ENCODE measurements at places on chromosomes 3 and 15.

DNA sequence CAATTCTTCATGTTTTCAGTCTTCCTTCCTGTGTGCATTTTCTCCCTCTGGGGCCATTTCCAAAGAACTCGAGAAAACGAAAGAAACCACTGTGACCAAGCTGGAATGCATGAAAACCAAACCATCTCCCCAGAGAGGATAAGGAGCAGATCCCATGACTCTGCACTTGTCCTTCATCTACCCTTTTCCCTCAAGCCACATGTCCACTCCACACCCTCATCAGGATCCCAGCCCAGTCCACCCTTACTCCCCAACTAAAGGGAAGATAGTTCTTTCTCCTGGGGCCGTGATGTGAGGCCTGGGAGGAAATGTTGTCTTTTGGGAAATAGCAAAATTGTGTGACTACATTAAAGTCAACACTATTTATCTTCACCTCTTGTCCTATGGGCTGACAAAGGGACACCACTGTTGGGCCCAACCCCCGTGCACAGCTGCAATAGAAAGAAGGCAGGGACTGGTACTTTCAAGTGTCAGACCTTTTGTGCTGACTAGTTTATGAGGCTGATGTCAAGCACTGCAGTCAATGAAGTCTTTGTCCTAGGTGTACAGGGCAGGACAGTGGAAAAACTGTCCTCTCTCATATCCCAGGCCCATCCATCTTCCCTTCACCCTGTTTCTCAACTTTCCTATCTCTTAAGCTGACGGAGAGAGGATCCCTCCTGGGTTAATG lies 487.1 kb upstream of the NR2F2 start:
- DNase-seq, result no peak

DNA sequence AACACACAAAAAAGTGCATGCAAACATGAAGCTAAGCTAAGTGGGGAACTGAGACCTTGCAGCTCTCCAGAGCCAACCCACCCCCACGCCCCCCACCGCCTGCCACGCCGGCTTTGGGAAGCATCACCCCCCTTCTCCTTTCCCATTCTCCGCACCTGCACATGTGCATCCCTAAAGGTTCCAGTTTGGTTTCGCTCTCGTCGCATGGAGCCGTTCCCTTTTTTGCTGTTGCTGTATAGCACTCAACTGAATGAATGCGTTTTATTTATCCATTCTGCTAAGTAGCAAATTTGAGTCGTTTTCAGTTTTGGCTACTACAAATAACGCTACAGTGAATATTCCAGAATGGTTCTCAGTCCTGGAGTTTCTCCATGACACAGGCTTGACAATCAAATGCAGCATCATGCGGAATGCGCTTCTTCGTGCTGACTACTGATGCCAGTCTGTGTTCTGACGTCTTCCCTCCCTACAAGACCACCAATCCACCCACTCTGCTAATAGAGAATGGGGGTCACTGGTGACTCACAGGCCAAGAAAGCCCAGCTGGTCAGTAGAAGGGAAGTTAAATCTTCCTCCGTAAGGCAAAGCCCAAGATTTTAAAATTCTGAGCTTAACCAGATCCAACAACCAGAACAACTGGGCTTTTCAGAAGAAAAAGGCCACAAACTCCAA lies 115.3 kb downstream of the XXYLT1 start:
- DNase-seq, result no peak

GRCh38 chr15:40150163-40150925 lies 10.5 kb upstream of the BUB1B start:
- DNase-seq, result no peak

DNA sequence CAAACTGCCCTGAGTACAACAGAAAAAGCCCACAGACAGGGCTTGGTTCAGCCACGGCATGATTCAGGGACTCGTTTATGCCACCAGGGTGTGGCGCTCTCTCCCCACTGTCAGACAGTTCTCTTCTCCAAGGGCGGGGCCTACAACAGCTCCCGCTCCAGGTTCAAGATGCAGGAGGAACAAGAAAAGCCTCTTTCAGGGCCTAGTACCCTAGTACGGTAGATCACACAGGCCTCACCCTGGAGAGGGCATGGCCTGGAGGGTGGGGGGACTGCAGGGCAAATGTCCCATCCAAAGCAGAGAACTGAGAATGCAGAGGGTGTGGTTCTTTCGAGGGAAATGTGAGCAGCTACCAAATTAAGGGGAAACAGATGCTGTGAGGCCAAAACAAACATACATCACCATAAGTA lies 12.0 kb downstream of the MESD start:
- peak; percentile 20 for DNase-seq

DNA sequence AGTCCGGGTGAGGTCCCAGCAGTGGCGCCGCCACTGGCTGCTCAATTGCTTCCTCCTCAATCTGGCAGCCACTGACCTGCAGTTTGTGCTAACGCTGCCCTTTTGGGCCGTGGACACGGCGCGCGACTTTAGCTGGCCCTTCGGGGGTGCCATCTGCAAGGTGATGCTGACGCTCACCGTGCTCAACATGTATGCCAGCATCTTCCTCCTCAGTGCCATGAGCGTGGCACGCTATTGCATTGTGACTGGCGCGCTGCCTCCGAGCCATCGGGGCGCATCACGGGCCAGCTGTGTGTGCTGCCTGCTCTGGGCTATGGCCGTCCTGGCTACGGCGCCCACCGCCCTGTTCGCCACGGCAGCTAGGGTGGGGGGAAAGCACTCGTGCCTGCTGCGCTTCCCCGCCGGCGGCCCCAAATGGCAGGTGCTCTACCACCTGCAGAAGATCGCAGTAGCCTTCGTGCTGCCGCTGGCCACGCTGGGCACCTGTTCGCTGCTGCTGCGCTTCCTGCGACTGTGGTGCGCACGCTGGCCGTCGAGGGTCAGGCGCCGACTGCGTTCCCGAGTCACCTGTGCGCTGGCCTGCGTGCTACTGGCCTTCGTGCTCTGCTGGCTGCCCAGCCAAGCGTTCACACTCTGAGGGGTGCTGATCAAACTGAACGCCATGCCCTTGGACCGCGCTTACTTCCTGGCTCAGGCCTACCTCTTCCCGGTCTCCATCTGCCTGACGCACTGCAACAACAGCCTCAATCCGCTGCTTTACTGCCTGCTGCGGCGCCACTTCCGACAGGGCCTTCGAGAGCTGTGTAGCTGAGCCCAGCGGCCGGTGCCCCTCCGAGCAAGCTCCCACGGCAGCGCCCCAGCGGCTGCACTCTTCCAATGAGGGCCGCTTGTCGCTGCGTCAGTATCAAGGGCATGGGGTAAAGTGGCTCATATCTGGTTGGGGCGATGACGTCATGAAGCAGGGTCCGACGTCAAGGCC lies 20.3 kb upstream of the ADAMTS7 start:
- no peak for DNase-seq

- no peak for DNase-seq
Observed at GRCh38 chr3:72144773-72145505, 360.0 kb upstream of the PROK2 start.

- DNase-seq, result no peak
Observed at GRCh38 chr3:107208100-107208499, 169.1 kb upstream of the CCDC54 start.

- DNase-seq, result no peak
Observed at GRCh38 chr3:64972793-64973192, 285.0 kb upstream of the ADAMTS9 start.

DNA sequence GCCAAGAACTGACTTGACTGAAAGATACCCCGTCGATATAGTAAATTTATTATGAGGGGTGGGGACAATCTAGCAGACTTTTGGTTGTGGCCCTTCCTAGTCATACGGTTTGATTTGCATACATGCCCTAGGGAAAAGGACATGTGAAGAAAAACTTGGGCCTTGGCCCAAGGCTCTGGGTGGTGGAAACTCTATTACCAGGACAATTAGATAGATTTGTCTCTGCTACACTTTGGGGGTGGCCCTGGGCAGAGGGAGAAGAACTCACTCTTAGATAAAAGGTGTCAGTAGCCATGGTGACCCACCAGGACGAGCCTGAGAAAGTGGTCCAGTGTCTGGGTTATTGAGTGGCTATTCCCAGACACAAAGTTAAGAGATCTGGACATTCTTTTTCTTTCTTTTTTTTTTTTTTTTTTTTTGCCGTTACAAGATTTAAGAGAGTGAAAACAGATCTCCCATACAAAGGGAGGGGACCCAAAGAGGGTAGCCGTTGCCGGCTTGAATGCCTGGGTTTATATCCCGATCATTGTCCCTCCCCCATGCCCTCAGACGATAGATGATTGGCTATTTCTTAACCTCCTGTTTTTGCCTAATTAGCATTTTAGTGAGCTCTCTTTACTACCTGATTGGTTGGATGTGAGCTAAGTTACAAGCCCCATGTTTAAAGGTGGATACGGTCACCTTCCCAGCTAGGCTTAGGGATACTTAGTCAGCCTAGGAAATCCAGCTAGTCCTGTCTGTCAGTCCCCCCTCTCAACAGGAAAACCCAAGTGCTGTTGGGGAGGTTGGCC lies 96.4 kb upstream of the SMAD3 start:
- no peak for DNase-seq

DNA sequence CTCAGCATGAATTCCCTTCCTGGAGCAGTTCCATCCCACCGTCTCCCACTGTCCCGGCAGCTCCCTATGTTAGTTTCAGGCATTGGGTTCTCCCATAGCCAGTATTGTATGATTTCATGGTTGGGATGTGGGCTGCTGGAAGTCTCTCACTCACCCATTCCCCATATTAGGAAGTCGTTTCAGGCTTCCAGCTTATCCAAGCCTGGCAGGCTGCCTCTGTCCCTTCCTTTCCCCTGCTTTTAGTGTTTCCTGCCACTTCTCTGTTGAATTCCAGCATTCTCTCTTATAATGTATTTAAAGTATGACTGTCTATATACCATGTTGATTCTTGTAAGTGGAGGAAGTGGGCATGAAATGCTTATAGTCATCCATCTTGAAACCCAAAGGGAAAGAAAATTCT lies 309.7 kb upstream of the RBMS3 start:
- DNase-seq, result no peak

GRCh38 chr15:92884436-92885223 lies 15.5 kb upstream of the CHD2 start:
- no peak for DNase-seq

DNA sequence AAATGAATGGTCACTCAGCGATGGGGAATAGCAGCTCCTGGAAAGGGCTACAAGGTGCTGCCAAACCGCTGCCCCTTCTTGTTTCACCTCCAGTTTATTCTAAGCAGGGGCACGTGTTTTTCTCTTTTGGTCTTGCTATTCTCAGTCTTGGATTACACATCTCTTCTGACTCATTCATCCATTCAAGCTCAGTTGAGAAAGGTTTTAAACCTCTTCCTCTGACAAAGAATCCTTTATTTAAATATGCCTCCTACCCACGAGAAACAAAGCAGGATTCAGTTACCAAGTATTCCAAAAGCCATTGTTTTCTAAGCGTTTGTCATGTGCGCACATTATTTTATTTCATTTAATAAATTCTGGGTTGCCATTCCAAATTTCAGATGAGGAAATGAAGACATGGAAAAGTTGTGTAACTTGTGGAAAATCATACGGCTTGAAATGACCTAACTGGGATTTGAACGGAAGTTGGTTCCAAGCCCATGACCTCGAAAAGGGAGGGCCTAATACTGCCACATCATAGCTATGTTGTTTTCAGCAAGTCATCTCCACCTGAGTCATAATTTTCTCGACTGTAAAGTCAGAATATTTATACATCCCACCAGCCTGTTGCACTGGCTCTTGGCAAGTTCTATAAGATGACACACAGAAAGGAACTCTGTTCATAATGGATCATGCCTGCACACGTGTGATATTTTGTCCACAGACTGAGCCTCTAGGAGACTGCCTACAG lies 292.0 kb upstream of the SLCO3A1 start:
- DNase-seq, result no peak

DNA sequence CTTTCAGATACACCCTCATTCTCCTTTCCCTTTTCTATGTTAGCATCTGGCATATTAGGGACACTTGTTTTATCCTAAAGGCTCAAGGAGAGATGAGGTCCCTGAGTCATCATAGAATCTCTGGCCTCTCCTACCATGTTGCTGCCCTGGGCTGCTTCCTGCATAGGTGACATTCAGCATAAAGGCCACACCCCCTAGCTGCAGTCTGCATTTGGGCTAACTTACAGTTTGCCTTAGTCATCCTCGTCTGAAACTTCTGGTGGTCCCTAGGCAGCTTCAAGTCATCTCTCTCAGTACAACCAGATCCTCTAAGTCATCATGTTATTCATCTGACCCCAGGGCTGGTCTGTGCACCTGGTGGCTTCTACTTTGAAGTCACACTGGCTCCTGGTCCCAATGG lies 982.7 kb upstream of the NR2F2 start:
- DNase-seq, result no peak

- DNase-seq, result no peak
Observed at GRCh38 chr3:121698476-121698875, 37.8 kb upstream of the HCLS1 start.

DNA sequence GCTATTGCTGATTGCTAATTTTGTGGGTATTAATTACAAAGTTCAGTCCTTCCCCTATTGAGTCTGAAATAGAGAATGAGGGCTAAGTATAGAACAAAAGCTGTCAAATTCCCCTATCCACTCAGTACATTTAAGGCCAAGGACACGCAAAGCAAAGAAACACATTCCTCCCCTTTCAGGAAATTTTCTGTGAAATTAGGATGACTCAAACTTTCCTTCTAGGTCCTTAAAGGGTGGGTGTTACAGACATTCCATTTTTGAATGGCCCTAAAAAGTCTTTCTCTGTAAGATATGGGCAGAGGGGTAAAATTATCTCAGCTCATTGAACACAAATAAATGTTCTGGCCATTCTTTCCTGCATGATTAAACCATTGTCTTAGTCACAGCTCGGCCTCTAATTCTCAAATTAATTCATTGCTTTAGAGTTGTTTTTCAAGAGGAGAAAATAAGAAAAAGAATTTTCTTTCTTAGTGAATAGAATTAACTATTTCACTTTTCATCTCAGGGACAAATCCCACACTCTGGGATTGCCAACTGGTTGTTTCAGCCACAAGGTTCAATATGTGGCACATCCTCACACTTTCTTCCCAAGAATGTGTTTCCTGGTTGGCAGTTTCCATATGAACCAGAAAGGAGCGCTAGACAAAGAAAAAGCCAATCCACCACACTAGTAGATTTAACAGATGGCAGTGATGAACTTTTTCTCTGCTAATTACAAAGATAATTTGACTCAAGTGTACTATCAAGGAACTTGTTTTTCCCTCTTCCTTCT lies 424.1 kb downstream of the ZNF385D start:
- DNase-seq, result no peak

- no peak for DNase-seq
Observed at GRCh38 chr3:12392101-12392878, 92.0 kb upstream of the TSEN2 start.

DNA sequence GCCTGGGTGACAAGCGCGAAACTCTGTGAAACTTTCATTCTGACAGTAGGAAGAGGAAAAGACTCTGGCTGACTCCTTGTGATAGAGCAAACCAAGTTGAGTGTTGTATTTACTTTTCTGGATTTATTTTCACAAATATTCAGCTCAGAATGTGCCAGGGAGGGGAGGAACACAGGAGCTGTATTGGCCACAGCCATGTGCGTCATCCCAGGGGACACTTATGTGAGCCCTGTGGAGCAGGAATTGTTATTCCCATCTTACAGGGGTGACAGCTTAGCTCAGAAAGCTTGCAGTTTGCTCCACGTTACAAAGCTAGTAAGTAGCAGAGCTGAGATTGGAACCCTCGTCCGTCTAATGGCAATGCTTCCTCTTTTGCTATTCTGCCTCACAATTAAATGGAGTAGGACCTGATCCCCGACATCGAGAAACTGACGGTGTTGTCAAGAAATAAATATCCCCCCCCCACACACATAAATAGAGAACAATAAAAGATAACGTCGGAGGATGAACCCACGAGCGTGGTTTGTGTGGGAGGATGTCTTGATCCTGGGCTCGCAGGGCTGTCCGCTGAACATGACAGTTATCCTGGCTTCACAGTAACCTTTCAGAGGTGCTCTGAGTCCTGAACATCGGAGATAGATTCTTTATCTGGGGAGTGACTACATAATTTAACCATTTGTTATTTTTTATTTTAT lies 151.6 kb upstream of the CTDSPL start:
- no peak for DNase-seq

GRCh38 chr3:114691871-114692270 lies 398.0 kb downstream of the TIGIT start:
- DNase-seq, result no peak
